Left lung (tissue), 14 donors: ENCODE measurements at places on chromosomes 2 and 18. TPM values are rescaled to one million over a fixed set of nuclear protein-coding genes. Genes with fewer than 3 reads are reported as not detected.
A peak's percentile ranks its signal among the peaks of the same experiment; 100 is the strongest.

- peak; percentile 29 for DNase-seq
These were observed 7.2 kb upstream of the NEU4 start for GRCh38 chr2:241801611-241802420.

- DNase-seq = no peak
These were observed 29.7 kb upstream of the FHL2 start for GRCh38 chr2:105428387-105429018.

SDC1 gene
- total RNA-seq = 127 TPM

COL6A3 gene
- 598 TPM for total RNA-seq

DNA sequence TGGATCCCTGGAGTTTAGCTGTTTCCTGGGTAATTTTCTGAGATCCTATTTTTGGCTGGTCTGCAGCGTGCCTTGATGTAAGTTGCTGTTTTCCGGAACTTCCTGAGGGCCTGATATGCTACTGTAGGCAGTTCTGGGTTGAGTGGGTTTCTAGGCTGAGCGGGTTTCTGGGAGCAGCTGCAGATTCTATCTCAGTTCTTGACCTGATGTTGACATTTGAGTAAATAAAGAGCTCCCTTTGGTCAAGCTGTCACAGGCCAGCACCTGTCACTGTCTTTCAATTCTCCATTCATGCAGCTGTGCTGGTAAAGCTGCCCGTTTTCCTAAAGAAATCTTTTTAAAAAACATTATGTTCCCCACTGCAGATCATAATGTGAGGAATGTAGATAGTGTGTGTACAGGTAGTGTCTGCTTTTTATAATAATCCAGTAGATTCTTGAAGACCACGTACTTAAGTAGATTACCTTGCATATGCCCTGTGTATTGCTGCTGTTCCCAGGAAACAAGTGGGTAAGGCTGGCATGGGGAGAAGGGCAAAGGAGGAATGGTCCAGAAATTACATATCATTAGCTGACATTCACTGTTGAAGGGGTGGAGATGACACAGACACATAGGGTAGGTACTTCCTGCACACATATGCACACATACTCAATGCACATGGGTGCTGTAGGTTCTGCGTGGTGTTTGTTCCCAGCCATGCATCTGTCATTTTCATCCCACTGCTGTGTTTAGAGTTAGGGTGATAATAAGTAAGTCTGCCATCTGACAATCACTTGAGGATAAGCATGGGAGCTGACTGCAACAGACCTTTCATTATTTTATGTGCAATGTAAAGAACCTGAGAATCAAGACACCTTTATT, 25.9 kb downstream of the CD28 start:
- DNase-seq = no peak

GRCh38 chr2:130154773-130155765, 10.2 kb upstream of the CCDC74B start:
- DNase-seq = no peak

DNA sequence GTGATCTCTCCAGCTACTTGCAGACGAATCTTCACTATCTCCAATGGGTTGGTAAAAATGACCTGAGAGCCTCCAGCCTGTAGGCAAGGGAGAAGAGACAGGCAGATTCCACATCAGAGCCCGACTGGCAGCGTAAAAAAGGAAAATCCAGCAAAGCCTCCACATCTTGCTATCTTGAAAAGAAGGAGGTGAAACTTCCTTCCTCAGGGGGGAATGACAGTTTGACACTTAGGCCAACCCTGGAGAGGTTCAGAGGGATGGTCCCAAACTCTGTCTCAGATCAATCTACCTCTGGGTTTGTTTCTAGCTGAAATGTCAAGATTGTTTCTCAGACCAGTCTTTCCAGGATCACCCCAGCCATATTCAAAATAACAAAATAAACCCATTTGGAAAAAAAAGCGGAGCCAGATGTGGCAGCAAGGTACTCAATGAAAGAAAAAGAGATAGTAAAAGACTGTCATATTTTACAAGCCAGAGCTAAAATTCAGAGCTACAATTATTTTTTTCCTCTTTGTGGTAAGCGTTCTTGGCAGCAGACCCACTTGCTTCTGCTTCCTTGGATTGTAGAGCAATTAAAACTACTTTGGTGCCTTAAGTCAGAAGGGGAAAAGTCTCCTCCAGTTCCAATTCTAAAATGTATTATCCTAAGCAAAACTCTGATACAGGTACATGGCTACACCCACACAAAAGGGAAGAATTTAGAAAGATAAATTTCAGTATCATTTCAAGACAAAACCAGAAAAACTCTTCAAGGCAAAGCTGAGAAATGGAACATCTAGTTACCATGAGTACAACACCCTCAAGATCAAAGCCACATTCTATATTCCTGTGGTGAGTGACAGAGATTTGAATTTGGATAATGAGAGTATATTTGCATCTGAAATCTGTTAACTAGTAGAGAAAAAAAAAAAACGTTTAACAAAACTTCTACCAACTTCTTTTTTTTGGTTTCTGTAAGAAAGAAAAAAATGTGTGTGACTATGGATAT, 100.1 kb downstream of the SLC25A12 start:
- DNase-seq = no peak

LYPD1 gene
- 2.5 TPM for total RNA-seq

PJVK gene
- total RNA-seq = 2.0 TPM

DNA sequence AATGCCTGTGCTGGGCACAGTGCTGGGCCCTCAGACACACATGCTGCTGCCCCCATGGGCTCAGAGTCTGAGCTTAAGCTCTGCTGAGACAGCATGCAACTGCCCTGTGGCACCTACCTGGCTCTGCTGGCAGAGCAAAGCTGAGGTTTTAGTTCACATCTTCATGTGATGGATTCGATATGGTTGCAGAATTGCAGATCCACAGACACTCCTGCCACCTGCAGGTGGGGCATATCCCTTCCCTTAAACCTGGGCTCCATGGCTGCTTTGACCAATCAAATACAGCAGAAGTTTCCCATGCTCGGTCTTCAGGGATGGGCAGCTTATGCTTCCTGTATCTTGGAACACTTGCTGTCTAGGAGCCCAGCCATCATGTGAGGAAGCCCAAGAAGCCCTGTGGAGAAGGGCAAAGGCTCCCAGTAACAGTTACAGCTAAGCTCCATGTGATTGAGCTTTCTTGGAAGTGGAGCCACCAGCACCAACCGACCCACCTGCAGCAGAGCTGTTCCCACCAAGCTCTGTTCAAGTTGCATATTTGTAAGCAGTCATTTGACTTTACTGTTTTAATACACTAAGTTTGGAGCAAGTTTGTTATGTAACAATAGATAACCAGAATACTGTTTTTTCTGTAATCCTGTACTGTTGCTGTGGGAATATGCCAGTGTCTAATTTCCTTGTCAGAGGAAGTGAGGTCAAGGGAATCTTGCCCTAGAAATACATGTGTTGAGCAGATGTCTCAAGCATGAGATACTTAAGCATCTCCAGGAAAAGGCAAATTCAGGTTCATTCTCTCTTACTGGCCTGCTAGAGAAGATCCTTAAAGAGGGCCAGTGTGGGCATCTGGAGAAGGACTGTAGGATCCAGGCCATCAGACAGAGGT, 79.3 kb downstream of the SH3RF3 start:
- DNase-seq = no peak

- peak; percentile 76 for DNase-seq
These were observed 51.7 kb downstream of the NOP58 start for GRCh38 chr2:202317080-202317857.

- DNase-seq = no peak
These were observed 339.4 kb downstream of the BCL11A start for GRCh38 chr2:60213865-60214625.
